ENCODE measurements at places on chromosomes 13 and 19.
A peak's percentile ranks its signal among the peaks of the same experiment; 100 is the strongest.

GRCh38 chr19:9498183-9498902 is at the start of gene ZNF560:
ZNF560 (minus strand) TSS chr19:9498616; CDS start chr19:9475313, 23,303 bp downstream.
- DNase-seq = peak; percentile 9

- DNase-seq = no peak
These were observed 172.0 kb downstream of the TEX29 start for GRCh38 chr13:111492341-111492950.

DNA sequence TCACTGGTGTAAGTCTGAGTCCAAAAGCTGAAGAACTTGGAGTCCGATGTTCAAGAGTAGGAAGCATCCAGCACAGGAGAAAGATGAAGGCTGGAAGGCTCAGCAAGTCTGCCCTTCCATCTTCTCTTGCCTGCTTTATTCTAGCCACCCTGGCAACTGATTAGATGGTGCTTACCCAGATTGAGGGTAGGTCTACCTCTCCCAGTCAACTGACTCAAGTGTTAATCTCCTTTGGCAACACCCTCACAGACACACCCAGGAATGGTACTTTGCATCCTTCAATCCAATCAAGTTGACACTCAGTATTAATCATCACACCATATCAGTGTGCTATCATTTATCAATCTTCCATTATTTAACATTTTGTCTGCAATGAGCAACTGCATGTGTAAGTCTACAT is 223.5 kb downstream of the GPC5 start:
- DNase-seq = no peak

DNA sequence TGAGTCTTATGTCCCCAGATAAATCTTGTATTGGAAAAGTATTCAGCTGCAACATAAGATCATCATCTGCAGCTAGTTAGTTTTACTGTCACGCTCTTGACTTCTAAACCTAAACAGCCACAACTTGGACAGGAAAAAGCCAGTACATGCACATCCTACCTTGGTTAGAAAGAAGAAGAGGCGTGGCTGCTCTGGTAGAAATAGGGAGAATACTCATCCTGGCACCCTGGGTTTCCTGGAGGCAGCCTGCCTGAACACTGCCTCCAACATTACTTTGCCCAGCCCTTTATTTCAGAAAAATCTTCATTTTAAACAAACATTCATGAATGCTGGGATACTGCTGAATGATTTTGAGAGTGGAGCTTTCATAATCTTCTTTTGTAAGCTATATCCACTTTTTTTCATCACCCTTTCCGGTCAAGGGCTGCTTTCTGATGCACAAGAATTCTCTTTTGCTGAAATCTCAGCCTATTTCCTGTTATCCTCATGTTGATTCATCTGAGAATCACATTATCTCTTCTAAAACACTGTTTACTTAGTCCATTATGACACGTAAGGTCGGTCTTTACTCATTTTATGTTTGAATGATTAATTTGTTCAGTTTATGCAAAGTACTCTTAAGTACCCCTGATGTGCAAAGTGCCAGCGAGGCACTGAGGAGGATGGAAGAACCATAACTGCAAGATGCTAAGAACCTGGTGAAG is 55.2 kb downstream of the STARD13 start:
- DNase-seq = no peak

GRCh38 chr13:108200781-108201398 is 14.4 kb downstream of the LIG4 start:
- peak; percentile 12 for DNase-seq

DNA sequence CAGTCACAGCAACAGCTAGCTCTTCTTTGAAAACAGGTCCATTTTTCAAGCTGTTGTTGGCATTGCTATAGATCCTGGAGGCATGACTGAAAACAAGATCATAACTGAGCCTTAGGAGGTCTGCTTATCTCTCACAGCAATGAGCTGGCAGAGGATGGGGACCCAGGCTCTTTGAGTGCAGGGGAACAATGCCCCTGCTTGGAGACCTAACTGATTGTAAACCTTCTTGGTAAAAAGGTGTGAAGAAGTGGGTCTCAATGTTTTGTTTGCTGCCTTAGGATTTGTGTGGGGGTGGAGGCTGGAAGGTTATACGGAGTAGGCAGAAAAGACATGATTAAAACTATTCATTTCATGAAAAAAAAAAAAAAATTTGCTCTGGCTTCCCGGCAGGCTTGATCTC is 94.6 kb downstream of the EFNB2 start:
- no peak for DNase-seq

DNA sequence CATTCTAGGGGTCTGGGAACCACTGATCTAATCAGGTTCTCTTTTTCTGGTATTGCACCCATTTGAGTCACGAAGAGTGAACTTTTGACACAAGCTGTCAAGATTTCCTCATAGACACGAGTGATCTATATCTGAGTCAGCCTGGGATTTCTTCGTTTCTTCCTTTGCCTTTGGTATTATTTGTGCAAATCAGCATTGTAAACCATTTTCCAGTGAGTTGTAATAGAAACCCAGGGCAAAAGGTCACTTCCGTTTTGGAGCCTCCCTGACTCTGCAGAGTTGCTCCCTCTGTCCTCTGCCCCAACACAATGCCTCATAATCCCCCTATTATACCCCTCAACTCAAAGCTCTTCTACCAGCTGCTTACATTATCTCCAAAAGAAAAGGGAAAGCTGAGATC is 615.1 kb downstream of the EFNB2 start:
- DNase-seq = peak; percentile 64

- DNase-seq = peak; percentile 32
These were observed 1.6 kb downstream of the WDR88 start for GRCh38 chr19:33133438-33134031.

DNA sequence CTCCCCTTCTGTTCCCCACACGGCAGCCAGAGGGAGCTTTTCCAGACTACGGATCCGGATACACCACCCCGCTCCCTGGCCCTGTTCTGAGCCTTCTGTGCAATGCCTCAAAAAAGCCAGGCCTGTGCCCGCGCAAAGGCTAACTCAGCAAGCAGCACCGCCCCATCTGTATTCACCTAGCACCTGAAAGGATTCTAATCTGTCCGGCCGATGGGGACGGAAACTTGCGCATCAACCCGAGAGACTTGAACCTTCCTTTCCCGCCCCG is 589 bp downstream of the ZBTB45 start:
- DNase-seq = peak; percentile 73

GRCh38 chr19:51137792-51138425 is 4.2 kb upstream of the SIGLEC7 start:
- no peak for DNase-seq

- DNase-seq = peak; percentile 12
These were observed 883 bp downstream of the ZNF441 start for GRCh38 chr19:11767633-11768133.

DNA sequence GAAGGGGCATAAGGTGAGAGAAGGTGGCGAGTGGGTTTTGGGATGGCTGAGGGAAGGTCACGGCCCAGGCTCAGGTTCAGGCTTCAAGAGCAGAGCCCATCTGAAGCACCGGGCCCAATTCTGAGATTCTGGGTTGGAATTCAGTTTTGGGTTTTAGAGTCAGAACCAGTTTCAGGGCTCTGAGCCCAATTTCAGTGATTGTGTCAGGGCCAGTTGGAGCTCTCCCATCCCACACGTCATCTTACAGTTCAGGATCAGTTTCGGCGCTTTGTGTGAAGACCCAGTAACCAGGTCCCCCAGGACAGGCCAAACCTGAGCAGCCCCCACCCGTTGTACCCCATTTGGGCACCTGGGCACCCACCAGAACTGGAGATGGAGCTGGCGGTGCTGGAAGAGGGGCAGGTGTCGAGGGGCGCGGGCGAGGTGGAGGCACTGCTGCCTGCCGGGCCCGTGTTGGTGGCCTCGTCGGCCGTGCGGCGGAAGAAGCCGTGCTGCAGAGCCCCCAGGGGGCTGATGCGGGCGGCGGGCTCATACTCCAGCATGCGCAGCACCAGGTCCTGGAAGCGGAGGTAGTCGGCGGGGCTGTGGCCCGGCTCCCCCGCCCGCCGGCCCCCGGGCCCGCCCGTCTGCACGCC is 7.5 kb downstream of the DYRK1B start:
- DNase-seq = no peak

GRCh38 chr19:2813235-2814160 is 6.2 kb upstream of the ZNF554 start:
- DNase-seq = no peak

GRCh38 chr13:31395090-31395489 is 195.3 kb downstream of the B3GLCT start:
- DNase-seq = no peak
